Anterior cingulate cortex (tissue), 58 donors: ENCODE measurements at places on chromosomes 7 and 10.

GRCh38 chr10:125057158-125058001, 103.0 kb downstream of the CTBP2 start:
- DNase-seq = peak; percentile 83

- DNase-seq = no peak
Observed at GRCh38 chr7:94374231-94374630, 20.5 kb upstream of the COL1A2 start.

DNA sequence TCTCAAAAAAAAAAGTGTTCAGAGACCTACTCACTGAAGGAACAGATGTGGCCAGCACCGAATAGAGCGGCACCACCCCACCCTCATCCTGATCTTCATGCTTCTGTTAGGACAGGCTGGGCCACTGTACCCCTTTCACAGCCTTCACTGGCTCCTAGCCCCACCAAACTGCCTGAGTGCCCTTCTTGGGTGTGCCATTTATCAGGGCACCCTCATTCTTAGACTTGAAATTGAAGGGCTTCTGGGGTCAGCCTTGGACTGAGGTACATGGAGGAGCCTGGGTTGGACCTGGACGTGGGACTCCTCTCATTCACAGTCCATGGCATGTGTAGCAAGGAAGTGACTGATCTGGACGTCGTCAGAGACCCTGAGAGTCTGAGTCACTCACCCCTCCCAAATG, 190.3 kb downstream of the COBL start:
- no peak for DNase-seq

DNA sequence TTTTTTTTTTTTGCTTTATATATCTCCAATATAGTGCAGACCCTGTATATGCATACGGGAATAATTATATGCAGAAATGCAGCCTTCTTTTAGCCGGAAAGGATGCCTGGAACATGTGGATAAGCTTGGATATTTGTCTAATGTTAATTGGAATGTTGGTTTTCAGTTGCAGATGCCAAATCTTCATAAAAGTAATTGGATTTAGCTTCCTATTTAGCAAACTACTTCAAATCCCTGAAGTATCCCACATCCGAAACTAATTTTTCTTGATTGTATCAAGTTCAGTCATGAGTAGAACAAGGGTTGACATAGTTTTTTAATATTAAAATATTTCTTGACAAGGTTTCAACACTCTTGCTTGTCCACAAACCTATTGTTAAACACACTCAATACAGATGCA, 281.7 kb downstream of the BBS9 start:
- no peak for DNase-seq

- no peak for DNase-seq
Observed at GRCh38 chr7:41116817-41117216, 586.1 kb downstream of the INHBA start.

- DNase-seq = peak; percentile 51
Observed at GRCh38 chr10:80356563-80356988, at the start of the genes DYDC1 and DYDC2. Gene DYDC1 (minus strand): TSS chr10:80356755. CDS start chr10:80352601, 4,154 bp downstream. Gene DYDC2 (plus strand): TSS chr10:80356781. CDS start chr10:80362444, 5,663 bp downstream.

- DNase-seq = no peak
Observed at GRCh38 chr10:15461353-15462108, 90.4 kb upstream of the FAM171A1 start.

GRCh38 chr7:114932991-114933390, 11.1 kb downstream of the MDFIC start:
- DNase-seq = no peak

DNA sequence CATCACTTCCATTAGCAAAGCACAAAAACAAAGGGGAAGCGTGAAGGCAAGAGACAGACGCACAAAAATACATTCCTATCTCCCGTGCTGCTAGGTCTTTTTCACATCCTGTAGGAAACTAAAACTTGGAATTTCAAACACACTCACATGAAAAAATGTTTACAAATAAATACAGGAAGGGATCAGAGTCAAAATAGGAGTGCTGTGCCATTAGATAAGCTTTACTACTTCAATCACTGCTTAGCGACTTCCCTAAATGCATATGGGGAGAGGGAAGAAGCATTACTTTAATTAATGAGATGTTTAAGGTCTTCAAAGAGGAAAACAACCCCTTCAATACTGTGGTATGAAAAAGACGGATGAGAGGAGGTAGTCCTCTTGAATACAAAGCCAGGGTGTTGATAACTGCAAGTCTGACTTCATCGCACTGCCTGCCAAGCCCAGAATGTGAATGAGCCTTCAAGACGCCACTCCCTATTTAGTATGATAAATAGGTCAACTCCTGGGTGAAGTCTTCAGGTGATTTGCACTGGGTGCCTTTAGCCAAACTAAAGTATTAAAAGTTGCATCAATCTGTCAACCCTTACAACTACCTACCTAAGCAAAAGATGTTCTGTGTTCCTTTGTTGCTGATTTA, 13.9 kb downstream of the PARD3 start:
- DNase-seq = no peak

GRCh38 chr7:124790645-124791044, 25.1 kb upstream of the GPR37 start:
- DNase-seq = no peak

DNA sequence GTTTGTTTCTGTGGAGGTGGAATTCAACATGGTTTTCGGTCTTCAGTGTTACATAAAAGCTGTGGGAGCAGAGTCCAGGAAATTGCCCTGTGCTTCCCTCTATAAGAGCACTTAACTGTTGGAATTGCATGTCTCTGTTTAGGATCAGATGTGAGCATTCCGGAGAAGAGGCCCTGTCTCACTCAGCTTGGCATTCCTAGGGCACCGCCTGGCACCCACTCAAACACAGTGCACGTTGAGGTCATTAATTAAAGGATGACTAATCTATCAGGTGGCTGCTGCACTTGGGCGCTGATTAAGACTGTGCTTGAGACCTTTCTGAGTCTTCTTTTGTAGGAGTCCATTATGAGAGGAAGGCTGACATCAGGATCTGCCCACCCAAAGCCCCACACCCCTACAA, 82.8 kb upstream of the VIPR2 start:
- no peak for DNase-seq

DNA sequence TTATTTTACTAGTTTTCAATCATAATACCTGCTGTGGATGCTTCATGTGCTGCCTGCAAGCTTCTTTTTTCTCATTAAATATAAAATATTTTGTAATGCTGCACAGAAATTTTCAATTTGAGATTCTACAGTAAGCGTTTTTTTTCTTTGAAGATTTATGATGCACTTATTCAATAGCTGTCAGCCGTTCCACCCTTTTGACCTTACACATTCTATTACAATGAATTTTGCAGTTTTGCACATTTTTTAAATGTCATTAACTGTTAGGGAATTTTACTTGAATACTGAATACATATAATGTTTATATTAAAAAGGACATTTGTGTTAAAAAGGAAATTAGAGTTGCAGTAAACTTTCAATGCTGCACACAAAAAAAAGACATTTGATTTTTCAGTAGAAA, 103.0 kb downstream of the PTEN start:
- DNase-seq = no peak

GRCh38 chr7:8295638-8296361, 33.8 kb upstream of the ICA1 start:
- peak; percentile 80 for DNase-seq

- DNase-seq = no peak
Observed at GRCh38 chr10:64261092-64261491, 739.9 kb downstream of the REEP3 start.

DNA sequence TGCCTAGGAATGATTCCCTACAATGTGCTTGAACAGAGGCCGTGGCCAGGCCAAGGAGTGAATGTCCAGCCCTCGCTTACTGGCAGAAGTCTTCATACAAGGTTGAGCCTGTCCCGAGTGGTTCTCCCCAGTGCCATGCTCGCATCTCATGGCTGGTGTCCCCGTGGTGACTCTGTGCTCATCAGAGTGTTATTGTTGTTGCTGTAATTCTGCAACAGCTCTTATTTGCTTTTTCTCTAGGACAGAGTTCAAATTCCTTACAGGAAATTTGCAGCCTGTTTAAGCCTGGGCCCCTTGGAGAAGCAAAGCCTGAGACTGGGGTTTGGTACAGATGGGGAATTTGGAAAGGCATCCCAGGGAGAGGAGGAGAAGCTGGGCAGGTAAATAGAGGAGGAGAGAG, 157.7 kb upstream of the PRR15 start:
- DNase-seq = no peak

GRCh38 chr7:111126987-111127386, 36.1 kb downstream of the LRRN3 start:
- no peak for DNase-seq

DNA sequence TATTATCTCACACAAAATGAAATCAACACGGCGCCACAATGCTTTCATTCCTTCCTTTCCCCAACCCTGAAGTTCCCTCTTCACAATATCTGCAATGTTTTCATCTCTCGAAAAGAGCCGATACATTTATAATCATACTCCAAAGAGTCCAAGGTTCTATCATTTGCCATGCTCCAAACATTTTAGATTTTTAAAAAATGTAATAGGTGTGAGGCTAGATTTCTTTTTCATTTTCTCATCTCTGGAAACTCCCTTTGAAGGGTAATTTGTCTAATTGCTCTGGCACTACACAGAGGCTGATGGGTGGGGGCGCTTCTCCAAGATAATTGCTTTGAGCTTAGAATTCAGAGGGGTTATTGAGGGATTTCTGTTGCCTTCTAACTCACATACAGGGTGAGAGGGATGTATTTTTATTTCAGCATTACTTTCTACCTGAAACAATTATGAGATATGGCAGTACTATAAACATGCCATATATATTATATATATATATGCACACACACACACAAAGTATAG, 4.9 kb downstream of the DLX5 start:
- no peak for DNase-seq

GRCh38 chr7:138499340-138499739, 39.3 kb downstream of the TRIM24 start:
- DNase-seq = no peak

DNA sequence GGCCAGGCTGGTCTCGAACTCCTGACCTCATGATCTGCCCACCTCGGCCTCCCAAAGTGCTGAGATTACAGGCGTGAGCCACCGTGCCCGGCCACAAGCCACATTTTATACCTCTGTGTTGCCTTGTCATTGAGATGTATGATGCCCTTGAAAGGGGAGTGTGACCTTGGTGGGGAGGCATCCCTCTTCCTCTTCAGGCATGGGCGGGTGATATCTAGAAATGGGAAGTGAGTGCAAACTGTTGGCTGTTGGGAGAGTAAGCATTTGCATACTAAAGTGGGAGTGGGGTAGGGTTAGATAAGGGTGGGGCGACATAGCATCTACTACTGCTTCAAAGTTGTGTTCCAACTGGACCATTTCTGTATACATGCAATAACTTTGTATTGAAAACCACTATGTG, 20.1 kb downstream of the RP9 start:
- no peak for DNase-seq

GRCh38 chr7:73960548-73960947, 67.4 kb upstream of the ELN start:
- no peak for DNase-seq

DNA sequence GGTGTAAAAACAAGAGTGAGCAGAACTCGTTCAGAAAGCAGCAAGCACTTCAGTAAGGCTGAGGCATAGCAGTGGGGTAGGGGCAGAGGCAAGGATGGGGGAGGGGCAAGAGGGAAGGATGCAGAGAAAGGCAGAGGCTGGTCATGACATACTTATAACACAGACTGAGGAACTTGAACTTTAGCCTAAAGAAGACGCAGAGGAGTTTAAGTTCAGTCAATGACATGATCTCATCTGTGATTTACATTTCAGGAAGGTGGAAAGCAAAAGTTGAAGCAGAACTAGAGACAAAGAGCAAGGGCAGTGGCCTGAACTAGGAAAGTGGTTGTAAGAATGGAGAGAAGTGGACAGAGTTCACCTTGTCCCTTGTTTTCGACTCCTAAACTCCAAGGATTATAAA, 15.8 kb downstream of the MACC1 start:
- DNase-seq = no peak

GRCh38 chr10:423178-423577, 266.3 kb downstream of the DIP2C start:
- no peak for DNase-seq

DNA sequence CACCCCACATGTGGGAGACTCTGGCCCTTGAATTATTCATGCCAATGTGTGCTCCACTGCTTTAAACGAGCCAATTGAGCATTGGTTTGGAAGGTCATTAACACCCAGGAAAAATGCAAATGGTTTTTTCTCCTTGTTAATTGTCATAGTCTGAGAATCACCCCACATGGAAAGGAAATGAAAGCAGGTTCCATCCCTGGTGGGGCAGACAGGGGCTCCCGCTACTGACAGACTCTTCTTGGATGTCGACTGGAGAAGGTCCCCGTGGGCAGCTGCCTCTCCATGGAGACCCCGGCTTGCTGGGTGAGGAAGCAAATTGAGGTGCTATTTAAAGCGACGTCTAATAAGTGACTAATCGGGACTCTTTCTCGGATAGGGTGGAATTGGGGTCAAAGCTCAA, 32.0 kb upstream of the EN2 start:
- no peak for DNase-seq

DNA sequence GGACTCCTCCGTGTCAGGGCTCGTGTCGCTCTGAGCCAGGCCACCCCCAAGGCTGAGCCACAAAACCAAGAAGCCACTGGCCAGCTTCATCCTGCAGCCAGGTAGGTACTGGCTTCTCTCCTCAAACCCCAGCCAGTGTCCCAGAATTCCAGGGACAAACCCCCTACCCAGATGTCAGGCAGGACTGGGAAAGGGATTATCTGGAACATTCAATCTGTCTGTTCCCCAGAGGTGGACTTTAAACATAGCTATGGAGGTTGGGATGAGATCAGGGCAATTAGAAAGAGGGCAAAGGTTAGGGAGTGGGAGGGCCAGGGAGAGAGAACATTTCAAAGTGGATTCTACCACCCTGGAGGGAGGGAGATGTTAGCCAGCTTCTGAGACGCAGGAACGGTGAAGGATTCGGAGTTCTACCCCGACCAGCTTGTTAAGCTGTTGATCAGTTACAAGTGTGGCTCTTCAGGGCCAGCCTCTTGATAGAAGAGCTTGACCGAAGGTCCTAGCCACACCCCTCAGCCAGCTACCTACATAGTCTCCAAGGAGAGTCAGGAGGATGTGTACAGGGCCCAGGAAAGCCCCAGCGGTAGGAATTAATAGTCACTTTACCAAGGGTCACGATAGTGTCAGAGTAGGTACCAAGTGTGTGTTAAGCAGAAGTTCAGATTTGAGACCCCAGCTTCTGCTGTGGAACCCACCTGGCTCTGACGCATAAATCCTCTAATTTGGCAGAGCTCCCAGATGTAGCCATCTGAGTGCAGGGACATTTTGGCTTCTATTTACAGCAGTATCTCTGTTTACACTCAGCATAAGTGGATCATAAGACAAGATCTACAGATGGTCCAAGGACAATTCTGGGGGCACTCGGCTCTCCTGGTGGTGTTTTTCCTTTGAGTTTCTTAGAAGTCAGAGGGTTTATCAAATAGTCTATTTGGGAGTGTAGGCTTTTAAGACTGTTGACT, at the start of gene PLA2G12B:
PLA2G12B (minus strand) TSS at position 211 of the 959 bp plus-strand sequence; CDS start at position 90, 121 bp downstream.
- no peak for DNase-seq

DNA sequence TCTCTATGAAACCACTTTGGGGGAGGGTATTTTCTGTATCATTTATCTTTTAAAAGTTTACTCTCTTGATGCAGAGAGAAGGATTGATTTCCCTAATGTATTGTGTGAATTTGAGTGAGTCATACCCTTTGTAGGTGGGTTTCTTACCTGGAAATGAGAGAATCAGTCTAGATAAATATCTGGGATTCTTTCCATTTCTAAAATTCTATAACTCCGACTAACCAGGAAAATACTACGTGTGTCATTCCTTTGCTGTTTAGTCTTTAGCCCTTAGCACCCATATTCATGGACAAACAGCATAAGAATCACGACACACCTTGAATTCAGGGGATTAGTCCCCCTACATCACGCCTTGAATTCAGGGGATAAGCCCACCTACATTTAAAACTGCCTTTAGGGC, 139.1 kb downstream of the GATA3 start:
- DNase-seq = no peak
